Stomach (tissue), 19 donors: ENCODE measurements at places on chromosomes 16 and 17.
A peak's percentile ranks its signal among the peaks of the same experiment; 100 is the strongest.

DNA sequence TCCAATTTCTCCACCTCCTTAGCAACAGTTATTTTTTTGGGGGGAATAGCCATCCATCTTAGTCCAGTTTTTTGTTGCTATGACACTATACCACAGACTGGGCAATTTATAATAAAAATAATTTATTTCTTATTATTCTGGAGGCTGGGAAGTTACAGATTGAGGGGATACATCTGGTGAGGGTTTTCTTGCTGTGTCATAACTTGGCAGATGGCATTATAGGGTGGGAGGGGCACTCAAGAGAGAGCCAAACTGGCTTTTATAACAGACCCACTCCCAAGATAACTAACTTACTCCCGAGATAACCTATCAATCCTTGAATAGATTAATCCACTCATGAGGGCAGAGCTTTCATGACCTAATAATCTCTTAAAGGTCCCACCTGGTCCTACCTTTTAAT lies 84.2 kb downstream of the ABCA8 start:
- DNase-seq = no peak

- DNase-seq = no peak
Measured at GRCh38 chr17:27596566-27597187, 34.3 kb upstream of the LGALS9 start.

DNA sequence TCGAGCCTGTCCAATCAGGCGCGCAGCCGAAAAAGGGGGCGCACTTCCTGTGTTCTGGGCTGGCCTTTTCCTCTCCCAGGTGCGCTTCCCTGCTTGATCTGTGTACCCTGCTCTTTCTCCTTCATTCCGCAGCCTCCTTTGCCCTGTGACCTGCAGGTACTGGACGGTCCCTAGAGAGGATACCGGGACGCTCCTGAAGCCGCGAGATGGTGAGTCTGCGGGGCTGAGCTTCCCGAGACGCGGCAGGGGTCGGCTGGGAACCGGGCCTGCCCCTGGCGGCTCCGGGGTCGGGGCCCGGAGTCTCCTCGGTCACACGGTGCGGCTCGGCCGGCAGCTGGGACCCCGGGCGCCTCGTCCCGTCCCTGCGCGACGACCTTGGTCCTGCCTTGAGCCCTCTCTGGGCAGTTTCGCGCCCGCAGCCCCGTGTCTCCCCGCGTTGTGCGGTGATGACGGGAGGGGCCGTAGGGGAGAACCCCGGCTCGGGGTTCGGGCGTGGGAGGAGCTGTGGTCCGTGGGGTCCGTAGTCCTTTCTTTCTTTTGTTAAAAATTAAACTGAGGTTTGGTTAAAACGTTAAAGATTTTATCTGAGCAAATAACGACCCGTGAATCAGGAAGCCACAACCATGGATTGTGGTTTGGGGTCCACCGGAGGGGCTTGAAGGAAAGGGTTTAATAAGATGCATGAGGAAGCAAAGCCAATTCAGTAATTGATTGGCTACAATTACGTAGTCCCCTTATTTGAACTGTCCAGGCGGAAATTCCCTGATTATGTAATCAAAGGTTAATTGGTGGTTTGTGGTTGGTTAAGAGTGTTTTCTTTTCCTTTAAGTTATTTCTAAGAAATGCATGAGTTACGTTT lies 172.8 kb upstream of the ZNF267 start:
- DNase-seq = peak; percentile 95

- no peak for DNase-seq
Measured at GRCh38 chr17:47095268-47095667, 93.8 kb downstream of the CDC27 start.

GRCh38 chr17:39208893-39209292 lies 8.8 kb downstream of the RPL19 start:
- peak; percentile 36 for DNase-seq

DNA sequence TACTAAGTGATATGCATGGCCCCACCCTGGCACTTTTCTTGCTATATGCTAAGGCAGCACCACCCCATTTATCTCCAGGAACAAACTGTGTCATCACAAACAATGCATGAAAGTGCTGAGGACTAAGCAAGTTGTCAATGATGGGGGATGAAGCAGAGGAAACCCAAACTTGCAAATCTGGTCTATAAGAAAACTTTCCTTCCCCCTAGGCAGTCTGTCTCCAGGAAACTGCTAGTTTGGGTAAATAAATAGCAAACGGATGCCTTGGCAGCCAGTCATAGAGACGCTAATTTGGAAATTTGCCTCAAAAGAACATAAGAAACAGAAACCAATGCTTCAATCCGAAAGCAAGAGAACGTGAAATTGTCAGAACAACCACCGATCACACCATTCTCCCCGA lies 5.6 kb upstream of the HSBP1 start:
- peak; percentile 82 for DNase-seq

DNA sequence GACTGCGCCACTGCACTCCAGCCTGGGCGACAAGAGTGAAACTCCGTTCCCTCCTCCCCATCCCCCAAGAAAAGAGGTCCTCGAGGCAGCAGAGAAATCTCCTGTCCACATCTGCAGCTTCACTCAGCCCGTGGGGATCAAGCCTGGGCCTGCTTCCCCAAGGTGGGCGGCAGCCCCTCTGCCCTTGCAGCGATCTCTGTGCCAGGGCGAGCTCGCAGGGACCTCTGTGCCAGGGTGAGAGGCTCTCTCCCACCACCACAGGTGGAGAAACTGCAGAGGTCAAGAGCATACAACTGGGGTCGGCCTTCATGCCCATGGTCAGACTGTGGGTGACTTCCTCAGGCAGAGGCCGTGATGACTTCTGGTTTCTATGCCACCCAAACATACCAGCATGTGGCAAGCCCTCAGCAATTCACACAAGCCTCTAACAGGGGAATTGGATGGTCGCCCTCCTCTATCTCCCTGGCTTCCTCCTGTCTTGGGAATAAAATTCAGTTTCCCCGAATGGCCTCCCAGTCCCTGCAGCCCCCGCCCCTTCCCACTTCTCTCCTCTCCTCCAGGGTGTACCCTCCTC lies 5.5 kb downstream of the SLC43A2 start:
- no peak for DNase-seq

DNA sequence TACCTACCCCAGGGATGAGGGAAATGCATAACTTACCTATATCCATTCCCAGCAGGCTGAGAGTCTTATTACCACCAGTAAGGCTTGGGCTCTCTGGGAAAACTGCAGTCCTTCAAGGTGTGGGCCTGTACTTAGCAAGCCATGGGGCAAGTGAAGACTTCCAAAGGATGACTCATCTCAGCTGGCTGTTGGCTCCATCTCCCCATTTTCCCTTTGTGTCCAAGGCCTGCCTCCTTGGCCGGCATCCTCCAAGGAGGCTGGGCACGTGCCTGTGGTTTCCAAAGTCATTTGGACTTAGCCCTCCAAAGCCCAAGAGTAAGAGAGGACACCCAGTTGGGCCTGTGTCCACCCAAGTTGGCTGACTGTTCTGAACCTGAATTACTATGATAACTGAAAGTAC lies 89.8 kb downstream of the TMEM100 start:
- no peak for DNase-seq

GRCh38 chr16:56628486-56629350 lies 3.1 kb downstream of the MT1E start:
- no peak for DNase-seq

- DNase-seq = no peak
Measured at GRCh38 chr16:4028144-4028543, 88.1 kb downstream of the ADCY9 start.

DNA sequence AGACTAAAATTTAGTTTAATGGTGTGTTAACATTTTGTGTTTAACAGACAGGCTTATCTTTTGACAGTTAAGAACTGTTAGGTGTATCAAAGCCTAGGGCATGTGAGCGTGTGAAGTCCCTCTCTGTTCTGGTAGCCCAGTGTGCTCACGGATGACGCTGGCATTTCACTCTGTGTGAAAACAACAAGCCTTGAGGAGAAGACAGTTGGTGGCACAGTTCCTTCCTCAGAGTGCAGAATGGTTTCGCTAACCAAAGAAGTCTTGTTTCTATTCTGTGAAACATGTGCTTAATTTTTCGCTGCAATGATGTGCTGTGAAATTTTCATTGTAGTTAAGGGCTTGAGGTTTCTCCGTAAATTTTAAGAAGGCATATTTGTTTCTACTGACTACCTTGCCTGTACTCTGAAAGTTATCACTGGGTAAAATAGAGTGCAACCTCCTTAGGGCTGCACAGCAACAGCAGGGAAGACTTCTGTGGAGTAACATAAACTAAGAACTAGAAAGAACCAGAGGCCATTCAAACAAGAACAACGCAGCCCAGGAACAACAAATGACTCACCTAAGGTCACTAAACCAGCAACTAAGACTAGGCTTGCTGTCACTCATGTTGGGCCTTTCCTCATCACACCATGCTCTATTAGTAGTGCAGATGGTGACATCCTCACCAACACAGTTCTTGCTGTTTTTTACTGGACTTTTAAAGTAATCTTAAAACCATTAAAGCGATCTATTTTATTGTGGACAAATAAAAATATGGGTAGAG lies 33.4 kb downstream of the BRD7 start:
- DNase-seq = peak; percentile 54

DNA sequence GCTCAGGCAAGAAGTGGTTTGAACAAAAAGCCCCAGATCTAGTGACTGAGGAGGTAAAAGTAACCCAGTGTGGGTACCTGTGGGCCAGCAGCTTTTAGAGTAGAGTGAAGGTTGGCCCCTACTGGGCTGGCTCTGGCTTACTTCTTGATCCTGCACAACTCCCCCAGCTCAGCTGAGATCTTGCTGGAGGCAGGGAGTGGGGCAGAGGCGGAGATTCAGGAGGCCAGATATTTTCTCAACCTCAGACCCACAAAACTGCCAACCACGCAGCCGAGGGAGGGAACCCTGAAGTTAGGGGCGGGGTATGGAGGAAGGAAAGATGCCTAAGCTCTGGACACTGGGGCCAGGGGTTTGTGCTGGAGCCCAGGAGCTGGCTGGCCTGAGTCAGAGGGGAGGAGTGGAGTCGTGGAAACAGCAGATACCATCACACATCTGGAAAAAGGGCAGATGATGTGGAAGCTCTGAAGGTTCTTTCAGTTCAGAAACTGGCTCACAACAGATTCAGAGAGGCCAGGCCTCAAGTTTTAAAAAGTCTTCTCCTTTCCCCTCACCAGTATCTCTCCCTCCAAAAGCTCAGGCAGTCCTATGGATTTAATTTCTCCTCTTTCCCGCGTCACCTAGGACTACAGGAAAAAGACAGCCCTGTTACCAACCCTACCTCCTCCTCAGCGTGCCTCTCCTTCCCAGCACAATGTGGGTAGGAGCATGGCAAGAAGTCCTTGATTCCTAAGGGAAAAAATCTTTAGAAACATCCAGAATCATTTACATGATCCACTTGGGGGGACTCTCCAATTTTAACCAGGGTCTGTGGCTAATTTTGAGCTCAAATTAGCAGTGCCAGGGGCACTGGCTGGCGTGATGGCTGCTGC lies 48.1 kb downstream of the MYO18A start:
- DNase-seq = no peak

DNA sequence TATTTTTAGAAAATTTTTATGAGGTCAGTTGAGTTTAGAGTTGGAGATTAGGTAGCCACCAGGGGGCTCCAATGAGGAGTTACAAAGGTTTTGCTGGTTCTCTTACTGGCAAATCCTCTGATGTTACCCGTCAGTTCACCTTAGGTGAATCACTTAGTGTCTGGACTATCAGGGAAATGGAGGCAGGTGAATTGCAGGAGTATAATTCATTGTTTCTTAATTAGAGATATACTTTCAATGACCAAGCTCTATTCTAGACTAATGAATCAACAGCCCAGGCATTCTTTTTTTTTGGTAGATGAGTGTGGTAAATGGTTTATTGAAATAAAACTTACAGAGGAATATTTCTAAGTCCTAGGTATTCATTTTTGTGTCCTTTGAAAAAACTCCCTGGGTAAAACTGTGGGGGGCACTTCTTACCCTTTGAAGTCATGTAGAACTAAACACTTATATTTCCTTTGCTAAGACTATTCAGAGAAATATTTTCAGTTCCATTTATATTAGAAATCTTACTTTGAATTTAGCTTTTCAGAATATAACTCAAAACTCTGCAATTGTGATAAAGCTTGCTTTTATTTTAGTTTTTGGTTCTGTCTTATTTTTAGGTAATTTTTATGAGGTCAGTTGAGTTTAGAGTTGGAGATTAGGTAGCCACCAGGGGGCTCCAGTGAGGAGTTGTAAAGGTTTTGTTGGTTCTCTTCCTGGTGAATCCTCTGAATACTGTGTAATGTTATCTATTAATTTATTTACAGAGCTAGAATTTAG lies 17.7 kb downstream of the PSMD11 start:
- DNase-seq = peak; percentile 72

GRCh38 chr17:76554131-76554530 lies 14.3 kb downstream of the PRCD start:
- peak; percentile 53 for DNase-seq
